ENCODE measurements at places on chromosomes 4 and X.

DNA sequence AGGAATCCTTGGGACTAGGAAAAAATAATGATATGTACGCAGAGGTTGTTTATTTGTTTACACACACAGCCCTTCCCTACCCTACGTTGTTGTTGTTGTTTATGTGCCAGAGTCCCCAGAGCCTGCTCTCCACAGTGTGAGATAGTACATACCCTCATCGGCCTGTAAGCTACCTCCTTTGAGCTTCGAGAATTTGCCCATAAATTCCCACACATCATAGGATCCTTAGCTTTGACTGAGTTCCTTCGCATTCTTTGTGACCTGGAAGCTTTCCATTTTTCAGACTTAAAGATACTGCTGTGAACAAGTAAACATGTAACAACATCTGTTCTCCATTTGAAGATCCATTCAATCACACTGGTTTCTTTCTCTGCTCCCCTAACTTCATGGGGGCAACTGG lies 114.5 kb downstream of the IRF2 start:
- DNase-seq, result peak; percentile 42

GRCh38 chr4:174080361-174080760 lies 203.1 kb downstream of the FBXO8 start:
- DNase-seq, result no peak

GRCh38 chr4:70994387-70995099 lies 1.1 kb downstream of the DCK start:
- no peak for DNase-seq

DNA sequence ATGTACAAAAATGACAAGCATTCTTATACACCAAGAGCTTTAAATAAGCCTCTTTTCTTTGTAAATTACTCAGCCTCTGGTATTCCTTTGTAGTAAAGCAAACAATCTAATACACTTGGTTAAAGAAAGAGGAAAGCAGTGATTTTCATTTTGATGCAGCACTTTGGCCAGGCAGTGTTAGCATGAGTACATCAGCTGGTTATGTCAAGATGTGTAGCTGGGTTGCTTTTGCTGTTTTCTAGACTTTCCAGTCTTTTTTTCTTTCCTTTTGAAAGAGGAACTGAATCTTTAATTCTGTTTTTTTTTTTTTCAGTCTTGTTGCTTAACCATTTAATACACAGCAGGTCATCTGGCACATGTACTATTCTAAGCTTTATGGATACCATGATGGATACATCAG lies 167.1 kb upstream of the AADAT start:
- no peak for DNase-seq

GRCh38 chr4:144578681-144579080 lies 67.3 kb upstream of the HHIP start:
- peak; percentile 76 for DNase-seq

GRCh38 chr4:43103048-43103447 lies 210.5 kb downstream of the GRXCR1 start:
- no peak for DNase-seq

GRCh38 chrX:24245202-24245601 lies 68.7 kb downstream of the SUPT20HL2 start:
- DNase-seq, result peak; percentile 78

DNA sequence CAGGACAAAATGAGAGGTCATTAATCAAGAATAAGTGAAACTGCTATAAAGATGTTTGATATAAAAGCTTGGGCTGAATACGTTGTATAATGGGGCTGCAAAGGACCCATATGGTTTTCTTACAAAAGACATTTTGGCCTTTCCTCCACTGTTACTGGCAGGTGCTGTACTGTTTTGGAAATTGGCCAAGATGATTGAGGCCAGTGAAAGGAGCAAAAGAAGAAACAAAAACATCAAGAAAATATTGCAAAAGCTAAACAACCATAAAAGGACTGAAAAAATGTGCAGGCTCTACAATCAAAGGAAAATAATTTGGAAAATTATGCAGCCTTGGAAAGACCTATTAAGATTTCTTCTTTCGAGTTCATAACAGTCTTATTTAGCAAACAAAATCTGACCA lies 222.2 kb upstream of the PPP1R2C start:
- DNase-seq, result no peak

- no peak for DNase-seq
Observed at GRCh38 chr4:77082886-77083608, 7.3 kb upstream of the CCNI start.

DNA sequence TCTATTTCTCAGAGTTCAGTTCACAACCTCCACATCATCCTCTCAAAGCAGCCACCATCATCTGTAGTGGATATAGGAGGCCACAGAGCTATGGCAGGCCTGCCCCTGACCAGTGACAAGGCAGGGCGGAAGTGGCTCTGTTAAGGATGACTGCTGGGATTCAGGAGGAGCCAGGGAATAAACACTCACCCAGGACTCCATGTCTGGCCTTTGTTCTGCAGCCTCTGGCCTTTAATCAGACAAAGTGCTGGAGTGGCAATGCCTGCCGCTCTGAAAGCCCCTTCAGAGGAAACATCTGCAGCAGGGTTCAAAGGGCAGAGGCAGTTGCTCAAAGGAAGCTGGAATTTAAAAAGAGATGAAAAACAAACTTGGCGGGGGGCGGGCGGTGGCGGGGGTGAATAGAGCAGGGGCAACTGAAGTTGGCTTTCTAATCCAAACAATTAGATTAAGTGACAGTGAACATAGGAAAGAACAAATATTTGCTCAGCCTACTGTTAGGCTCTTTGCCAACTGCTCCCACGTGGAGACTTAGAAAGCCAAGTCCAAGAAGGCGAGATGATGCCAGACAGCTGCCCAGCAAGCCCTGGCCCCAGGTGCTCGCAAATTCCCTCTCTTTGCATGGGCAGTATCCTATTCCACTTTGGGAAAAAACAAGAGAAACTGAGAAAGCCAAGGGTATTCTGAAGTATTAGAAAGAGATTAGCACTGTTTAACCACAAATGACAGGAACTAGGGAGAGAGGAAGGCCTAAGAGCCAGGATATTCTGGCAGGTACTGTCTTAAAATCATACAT lies 5.5 kb downstream of the MPP1 start:
- no peak for DNase-seq

DNA sequence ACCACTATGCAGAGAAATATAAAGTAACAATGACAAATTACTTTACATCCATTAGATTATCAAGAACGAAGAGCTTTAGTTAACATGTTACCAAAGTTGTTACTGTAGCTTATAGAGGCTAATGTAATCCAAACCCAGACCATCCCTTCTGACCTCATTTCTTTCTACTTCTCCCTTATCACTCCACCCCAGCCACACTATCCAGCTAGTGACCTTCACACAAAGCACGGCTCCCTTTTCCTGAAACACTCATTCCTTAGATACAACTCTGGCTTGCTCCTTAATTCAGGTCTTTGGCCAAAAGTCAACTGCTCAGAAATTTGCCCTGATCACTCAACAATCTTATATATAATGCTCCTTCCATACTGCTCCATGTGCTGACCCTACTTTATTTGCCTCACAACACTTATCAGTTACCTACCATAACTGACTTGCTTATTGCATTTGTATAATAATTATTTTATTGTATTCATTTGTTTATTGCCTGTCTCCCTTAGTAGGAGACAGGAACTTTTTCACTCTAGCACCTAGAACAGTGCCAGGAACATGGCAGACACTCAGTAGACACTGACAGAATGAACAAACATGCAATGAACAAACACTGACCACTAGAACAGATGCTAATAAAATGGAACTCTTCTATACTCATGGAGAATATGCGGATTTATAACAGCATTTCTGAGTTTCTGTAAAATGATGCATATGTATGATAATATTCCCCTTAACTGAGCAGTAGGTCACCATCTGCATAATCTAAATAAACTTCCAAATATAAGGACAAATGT lies 67.6 kb downstream of the EIF4E start:
- DNase-seq, result no peak

DNA sequence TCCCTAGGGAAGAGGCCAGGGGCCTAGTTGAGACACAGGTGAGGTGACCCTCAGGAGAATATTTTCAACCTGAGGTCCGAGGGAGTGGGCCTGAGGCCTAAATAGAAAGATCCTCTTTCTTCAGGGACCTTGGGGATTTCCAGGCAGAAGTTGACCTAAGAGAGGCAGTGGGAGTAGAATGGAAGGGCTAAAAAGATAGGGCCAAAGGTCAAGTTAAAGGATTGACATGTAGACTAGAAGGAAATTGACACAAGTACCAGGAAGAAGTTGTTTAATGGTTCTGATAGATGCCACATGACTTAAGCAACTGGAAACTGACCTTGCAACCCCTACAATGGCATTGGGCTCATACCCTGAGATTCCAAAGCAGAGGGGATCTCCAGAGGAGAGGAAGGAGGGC lies 76.9 kb downstream of the SHROOM3 start:
- no peak for DNase-seq

DNA sequence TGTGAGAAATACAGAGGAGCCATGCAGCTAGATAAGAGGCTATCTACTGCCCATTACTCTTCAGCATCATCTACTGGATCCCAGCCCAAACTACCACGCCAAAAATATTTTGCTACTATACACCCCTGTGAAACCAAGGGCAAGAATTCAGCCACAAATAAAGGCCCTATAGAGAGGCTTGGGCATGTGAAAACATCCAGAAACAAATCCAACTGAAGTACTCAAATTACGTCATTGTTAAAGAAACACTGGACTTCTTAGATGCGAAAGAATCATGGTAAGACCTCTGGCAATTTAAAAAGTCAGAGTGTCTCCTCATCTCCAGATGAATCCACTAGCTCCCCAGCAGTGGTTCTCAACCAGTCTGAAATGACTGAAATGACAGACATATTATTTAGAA lies 12.8 kb downstream of the NDST3 start:
- DNase-seq, result no peak

- no peak for DNase-seq
Observed at GRCh38 chr4:145531223-145531622, 49.6 kb downstream of the SMAD1 start.

DNA sequence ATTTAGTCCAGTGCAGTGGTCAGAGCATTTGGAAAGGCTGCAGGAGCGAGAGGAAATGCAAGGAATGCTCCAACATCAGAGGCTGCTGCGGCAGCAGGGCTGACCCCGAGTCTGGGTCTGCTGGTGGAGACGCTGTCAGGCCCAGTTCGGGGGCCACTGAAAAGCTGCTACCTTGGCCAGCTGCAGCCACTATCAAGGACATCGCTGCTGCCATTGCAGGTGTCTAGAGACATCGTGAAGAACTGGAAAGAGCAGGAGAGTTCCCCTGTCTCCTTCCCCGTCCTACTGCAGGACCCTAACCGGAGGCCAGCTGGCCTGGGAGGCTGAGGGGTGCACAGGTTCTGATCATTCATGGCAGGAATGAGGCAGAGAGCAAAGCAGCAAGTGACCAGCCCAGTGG lies 29.5 kb upstream of the GPR78 start:
- no peak for DNase-seq

GRCh38 chr4:70948665-70949260 lies 44.7 kb upstream of the DCK start:
- no peak for DNase-seq

DNA sequence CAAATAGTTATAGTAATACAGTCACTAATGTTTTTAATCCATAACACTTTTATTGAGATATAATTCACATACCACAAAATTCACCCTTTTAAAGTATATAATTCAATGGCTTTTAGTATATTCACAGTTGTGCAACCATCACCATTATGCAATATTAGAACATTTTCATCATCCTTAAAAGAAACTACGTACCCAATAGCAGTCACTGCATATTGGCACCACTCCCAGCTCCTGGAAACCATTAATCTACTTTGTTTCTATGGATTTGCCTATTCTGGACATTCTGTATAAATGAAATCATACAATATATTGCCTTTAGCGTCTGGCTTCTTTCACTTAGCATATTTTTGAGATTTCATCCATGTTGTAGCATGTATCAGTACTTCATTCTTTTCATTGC lies 99.3 kb downstream of the AMMECR1 start:
- peak; percentile 70 for DNase-seq

DNA sequence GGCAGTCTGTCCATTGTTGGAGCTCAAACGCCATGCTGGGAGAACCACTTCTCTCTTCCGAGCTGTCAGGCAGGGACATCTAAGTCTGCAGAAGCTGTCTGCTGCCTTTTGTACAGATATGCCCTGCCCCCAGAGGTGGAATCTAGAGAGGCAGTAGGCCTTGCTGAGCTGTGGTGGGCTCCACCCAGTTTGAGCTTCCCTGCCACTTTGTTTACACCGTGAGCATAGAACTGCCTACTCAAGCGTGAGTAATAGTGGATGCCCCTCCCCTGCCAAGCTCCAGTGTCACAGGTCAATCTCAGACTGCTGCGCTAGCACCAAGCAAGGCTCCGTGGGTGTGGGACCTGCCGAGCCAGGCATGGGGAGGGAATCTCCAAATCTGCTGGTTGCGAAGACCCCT lies 145.7 kb downstream of the VSIG4 start:
- DNase-seq, result no peak

DNA sequence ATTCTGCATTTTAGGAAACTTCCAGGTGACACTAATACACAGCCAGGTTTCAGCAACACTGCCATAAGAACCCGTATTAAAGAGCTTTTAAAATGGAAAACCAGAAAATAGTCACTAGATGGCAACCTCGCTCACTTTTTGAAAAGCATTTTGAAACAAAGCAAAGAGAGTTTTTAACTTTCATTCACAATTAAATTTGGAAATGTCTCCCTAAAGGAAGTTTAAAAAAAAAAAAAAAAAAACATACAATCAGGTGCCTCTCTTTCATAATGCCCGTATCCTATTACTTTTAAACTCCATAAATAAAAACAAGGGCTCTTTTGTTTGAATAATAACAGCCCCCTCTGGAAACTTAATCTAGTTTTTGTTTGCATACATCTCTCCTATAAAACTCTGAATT lies 20.3 kb downstream of the MEPE start:
- DNase-seq, result peak; percentile 58

DNA sequence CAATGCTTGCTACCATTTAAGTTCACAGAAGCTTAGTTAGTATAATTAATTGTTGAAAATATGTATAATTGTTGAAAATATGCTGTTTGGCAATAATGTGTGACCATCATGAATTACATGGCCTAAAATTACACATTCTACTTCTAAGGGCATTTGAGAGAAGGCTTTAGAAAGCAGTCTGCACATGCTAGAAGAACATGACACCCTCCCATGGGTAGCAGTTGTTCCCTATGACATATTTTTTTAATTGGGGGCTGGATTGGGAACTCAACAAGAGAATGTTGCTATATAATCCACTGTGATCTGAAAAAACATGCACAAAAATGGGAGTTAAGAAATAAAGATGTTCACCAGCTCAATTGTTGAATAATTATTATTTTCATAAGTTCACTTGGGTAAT lies 331.4 kb downstream of the ARHGAP24 start:
- DNase-seq, result no peak

DNA sequence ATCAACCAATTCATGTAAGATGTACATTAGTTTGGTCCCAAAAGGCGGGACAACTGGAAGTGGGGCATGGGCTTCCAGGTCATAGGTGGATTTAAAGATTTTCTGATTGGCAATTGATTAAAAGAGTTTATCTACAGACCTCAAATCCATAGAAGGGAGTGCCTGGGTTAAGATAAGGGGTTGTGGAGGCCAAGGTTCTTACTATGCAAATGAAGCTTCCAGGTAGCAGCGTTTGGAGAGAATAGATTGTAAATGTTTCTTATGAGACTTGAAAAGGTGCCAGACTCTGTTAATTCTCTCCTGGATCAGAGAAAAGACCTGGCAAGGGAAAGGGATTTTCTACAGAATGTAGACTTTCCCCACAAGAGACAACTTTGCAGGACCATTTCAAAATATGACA lies 2.4 kb downstream of the MGST2 start:
- no peak for DNase-seq

All from fibroblast of skin of scalp (primary cell).